ENCODE measurements at places on chromosomes 3 and 15.

DNA sequence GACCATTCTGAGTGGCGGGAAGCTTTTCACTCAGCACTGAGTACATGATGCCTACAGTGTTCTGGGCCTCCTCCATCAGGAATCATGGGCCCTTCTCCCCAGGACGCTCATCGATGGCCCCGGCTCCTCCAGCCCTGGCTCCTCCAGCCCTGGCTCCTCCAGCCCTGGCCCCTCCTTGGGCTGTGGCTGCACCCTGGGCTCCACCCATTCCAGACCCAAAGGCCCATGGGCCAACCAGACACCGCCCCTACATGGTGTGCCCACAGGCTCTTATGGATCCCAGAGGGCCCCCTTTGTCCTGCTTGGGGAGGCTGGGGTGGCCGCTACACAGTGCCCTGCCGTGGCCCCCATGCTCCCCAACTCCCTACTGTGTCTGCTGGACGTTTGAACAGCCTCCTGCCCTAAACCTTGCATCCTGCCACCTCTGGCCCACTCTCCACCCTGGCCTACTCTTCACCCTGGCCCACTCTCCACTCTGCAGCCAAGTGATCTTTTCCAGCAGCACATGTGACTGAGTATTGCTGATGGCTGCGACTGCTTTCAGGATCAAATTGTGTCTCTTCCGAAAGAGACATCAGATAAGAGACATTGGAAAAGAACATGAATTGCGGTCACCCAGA, 57.9 kb downstream of the APBA2 start:
- DNase-seq, result no peak

DNA sequence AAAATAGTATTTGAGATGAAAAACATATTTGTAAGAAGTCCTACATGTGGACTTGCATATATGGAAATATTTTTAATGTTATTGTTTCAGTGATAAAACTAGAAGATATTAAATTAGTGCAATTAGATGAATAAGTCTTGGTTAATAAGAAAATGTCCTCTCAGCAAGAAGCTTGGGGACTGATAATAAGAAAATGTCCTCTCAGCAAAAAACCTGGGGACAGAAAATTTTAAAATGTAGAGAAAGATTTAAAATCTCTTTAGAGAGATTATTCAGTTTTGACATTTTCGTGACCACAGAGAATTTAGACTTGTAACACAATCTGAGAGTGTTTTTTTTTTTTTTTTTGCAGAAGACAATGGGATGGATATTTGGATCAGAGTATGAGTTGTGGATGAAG, 156.0 kb downstream of the ISL2 start:
- DNase-seq, result no peak

- peak; percentile 28 for DNase-seq
Measured at GRCh38 chr3:32414522-32415202, 23.0 kb downstream of the CMTM7 start.

- peak; percentile 95 for DNase-seq
Measured at GRCh38 chr15:32851572-32851971, 133.8 kb downstream of the GREM1 start.

DNA sequence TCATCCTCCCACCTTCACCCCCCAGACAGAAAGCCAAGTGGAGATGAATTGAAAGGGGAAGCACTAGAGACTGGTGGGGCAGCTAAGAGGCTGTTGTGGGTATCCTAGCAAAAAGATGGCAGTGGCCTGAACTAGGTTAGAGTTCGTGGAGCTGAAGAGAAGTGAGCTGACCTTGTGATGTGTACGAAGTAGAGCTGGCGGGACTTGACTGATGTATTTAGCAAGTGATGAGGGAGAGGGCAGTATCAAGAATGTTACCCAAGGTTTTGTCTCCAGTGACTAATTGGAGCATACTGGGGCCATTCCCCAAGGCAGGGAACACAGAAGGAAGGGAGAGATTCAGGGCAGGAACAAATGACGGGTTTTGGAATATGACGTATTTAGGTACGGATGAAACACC, 50.0 kb upstream of the CP start:
- no peak for DNase-seq

- DNase-seq, result no peak
Measured at GRCh38 chr15:89340573-89340972, 5.9 kb upstream of the POLG start.

DNA sequence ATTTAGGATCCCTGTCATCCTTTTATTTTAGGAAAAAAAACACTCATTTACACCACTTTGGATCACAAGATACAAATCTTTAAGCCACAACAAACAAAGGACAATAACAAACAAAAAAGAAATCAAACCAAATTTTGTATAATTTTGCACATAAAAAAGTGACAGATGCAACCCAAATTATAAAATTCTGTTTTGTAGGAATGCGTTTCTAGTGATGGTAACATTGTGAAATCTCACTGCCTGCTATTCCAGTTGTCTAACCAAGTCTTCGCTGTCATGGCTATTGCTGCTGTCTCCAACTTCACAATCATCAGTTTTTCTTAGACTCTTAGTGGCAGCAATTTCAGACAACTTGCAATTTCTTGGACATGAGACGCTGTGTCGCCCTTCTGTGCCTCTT, 58.3 kb upstream of the ARL6 start:
- no peak for DNase-seq

GRCh38 chr3:142597906-142598305, 1.7 kb downstream of the PLS1 start:
- no peak for DNase-seq

GRCh38 chr3:62210011-62210410, 163.3 kb downstream of the FEZF2 start:
- DNase-seq, result no peak

DNA sequence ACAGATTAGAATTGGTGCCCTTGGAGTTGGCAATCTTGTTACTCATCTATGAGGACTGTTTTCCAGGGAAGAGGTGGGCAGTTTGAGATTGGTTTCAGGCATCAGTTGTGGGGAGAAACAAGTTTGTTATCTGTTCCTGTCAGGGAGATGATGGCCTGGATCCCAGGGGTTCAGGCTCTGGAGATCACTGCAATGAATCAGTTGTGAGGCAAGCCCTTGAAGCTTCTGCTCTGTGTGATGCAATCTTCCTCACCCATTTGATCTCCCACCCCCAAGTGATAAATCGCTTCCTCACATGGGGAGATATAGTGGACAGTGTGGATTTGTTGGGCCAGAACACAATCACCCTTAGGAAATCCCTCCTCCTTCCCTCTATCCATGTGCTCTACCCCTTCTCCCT, 276.6 kb upstream of the LRTM1 start:
- DNase-seq, result no peak

DNA sequence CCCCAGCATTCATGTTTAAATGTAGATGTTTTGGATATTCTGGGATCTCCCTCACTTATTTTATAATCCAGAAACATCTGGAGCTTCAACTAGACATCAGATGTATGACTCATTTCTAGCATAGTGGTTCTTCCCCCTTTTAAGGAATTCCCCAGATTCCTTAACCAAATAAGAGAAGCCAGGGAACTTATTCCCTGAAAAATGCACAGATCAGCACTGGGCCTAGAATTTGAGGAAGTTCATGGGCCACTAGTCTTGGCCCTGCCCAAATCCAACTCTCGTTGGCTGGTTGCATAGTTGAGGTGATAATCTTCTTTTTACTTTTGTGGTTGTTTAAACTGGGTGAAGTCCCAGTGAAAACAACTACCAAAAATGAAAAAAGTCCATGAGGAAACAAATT, 20.4 kb downstream of the RARRES1 start:
- peak; percentile 96 for DNase-seq

GRCh38 chr3:189282741-189283140, 111.0 kb downstream of the TPRG1 start:
- DNase-seq, result peak; percentile 38

- no peak for DNase-seq
Measured at GRCh38 chr3:53065841-53066480, 20.1 kb upstream of the SFMBT1 start.

GRCh38 chr15:73930371-73930770, 4.1 kb downstream of the LOXL1 start:
- peak; percentile 93 for DNase-seq

DNA sequence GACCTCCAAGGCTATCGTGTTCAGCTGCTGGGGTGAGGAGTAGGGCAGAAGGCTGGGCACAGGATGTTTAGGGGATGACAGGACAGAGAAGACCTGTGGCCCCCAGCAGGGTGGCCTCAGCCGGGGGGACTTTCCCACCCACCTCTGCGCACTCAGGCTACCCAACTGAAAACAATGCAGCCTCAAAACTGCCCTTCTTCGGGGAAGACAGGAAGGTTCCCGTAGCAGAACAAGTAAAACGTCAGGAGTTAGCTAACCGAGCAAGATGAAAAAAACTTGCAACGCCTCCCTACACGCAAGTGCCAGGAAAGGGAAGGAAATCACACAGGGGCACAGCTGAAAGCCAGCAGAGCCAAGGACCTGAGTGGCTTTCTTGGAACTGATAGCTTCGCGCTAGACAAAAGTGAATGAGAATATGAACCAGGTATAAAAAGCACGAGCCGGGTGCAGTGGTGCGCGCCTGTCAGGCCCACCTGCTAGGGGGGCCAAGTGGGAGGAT, 38.4 kb upstream of the FURIN start:
- DNase-seq, result no peak

DNA sequence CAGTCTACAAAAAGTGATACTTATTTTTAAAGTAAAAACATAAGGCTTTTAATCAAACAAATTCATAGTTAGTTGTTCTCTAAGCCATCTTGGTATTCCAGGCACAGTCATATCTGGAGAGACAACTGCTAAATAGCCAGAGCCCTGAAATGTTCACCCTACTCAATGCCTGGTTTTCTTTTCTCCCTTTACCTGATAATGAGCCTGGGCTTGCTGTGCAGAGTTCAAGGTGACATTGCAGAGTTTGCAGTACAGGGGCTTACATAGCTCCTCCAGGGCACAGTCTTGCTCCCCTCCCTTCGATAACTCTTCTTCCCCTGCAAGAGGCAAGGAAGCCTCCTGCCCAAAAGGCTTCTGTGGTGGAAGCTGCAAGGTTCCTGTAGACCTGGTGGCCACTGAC, 4.3 kb downstream of the ZMAT3 start:
- no peak for DNase-seq

DNA sequence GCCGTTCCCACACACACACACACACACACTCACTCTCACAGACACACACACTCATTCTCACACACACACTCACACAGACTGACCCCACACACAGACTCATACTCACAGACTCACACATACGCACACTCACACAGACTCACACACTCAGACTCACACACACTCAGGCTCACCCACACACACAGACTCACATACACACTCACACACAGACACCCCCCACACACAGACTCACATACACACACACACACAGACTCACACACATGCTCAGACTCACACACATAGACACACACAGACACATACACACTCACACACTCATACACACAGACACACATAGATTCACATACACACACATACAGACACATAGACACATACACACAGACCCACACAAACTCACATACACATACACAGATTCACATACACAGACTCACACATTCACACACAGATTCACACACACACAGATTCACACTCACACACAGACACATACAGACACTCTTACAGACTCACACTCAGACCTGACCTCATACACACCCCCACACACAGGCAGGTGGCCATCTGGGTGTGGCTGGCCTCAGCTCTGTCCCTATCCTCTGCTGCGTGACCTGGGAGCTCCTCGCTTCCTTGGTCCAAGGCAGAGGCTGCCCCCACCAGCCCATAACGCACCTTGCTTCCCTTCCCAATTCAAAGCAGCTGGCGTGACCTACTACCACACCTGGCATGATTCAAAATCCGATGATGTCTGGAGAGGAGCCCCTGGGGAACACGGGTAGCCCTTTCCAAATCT, 1.9 kb downstream of the C3orf22 start:
- DNase-seq, result no peak

DNA sequence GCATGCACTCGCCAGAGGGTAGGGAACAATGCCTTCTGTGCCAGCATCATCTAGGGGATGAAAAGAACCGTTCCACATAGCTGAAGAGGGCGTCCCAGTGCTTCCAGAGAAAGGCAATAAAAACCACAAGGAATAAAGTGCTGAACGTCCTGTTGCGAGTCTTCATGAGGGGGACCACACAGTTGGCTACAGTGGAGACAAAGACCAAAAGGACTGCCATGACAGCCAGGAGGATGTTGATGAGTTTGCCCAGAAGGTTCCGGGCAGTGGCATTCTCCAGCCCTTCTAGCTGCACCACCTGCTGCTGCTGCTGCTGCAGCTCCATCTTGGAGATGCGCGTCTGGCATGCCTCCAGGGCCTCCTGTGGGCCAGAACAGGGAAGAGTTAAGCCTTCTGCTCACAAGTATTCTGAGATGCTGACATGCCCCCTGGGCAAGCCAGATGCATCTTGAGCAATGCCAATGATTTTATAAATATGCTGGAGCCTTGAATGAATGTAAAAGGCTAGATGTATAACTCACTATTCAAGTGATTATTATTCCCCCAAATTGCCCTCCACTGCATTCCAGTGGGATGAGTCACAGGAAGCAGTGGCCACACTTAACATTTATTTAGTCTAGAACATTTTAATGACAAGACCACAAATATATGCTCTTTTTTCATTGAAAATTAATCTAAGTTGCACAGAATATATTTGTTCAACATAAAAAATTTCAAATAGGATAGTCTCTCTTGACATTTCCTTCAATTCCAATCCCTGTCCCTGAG, 45.1 kb upstream of the PLXND1 start:
- peak; percentile 97 for DNase-seq

GRCh38 chr3:133503409-133503808, 70.1 kb upstream of the CDV3 start:
- no peak for DNase-seq

- DNase-seq, result no peak
Measured at GRCh38 chr3:115651599-115651998, 28.3 kb downstream of the GAP43 start.

DNA sequence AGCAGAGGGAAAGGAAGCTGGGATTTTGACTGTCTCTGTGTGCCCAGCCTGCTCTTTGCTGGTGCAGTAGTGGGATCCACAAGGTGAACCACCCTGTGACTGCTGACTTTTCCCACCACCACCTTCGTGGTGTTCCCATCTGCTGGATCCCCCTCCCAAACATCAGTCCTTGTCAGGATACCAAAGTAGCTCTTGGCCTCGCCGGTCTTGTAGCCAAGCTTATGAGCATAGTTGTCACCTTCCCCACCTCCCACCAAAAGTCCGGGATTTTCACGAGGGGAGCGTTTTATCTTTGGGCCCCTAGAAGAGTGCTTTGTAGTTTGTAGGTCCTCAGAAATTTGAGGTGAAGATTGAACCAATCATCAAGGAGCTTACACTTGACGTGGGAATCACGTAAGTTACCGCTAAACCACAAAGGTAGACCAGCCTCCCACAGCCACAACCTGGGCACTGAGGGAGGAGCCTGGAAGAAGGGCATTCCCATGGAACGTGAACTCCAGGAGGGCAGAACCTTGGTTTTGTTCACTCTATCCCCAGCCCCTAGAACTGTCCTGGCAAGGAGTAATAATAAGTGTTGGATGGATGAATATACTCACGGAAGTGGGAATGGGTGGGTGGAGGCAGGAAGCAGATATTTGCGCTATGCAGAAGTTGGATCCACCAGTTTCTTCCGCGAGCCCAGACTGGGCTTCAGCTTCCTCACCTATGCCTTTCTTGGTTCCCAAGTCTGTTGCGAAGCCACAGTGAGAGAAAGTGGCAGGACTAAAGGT, 814 bp upstream of the TEX264 start:
- no peak for DNase-seq

GRCh38 chr15:31488437-31489204, 162.0 kb downstream of the KLF13 start:
- peak; percentile 88 for DNase-seq
